ENCODE measurements at places on chromosomes 5 and 9. TPM values are rescaled to one million over a fixed set of nuclear protein-coding genes. Genes with fewer than 3 reads are reported as not detected.

CATSPER3 gene
- 0.49 TPM for total RNA-seq

NR3C1 gene
- 48.3 TPM for total RNA-seq

APBB3 gene
- 6.7 TPM for total RNA-seq

FAM221B gene
- total RNA-seq, result not detected

ZNF366 gene
- total RNA-seq, result not detected

PCDHA6 gene
- not detected for total RNA-seq

SLC1A1 gene
- 1.8 TPM for total RNA-seq

PTPN3 gene
- total RNA-seq, result 13.5 TPM

PPP3R2 gene
- total RNA-seq, result not detected

TMEM215 gene
- not detected for total RNA-seq

OMD gene
- not detected for total RNA-seq

GDF9 gene
- total RNA-seq, result 0.24 TPM

FBP1 gene
- not detected for total RNA-seq

PKN3 gene
- 18.9 TPM for total RNA-seq

WDR55 gene
- 32.7 TPM for total RNA-seq

PCDHGB2 gene
- 0.09 TPM for total RNA-seq

RFESD gene
- total RNA-seq, result 3.3 TPM

PCDHB13 gene
- total RNA-seq, result 0.06 TPM

ARL10 gene
- 1.1 TPM for total RNA-seq

ERP44 gene
- total RNA-seq, result 14.2 TPM

LCN9 gene
- not detected for total RNA-seq

ETF1 gene
- total RNA-seq, result 150 TPM

TAF1L gene
- total RNA-seq, result not detected

PCDHB11 gene
- 0.11 TPM for total RNA-seq

C9orf85 gene
- 14.6 TPM for total RNA-seq

NPR3 gene
- total RNA-seq, result 23.2 TPM

HINT2 gene
- 73.1 TPM for total RNA-seq

PRRT1B gene
- 0.69 TPM for total RNA-seq

NUTM2G gene
- not detected for total RNA-seq

ENTR1 gene
- total RNA-seq, result 81.2 TPM

FTMT gene
- total RNA-seq, result not detected

PITX1 gene
- total RNA-seq, result 31.5 TPM

IL4 gene
- not detected for total RNA-seq

SVEP1 gene
- total RNA-seq, result 1.9 TPM

CSNK1G3 gene
- 28.5 TPM for total RNA-seq

EFCAB9 gene
- not detected for total RNA-seq

PCDHB14 gene
- 0.06 TPM for total RNA-seq

NPM1 gene
- total RNA-seq, result 3,489 TPM

GPR150 gene
- total RNA-seq, result 0.08 TPM

ADRA1B gene
- 8.1 TPM for total RNA-seq

CDH9 gene
- total RNA-seq, result not detected

SMIM33 gene
- not detected for total RNA-seq

CSF1R gene
- 0.05 TPM for total RNA-seq

PCDHGA11 gene
- not detected for total RNA-seq

TRIO gene
- total RNA-seq, result 114 TPM

EMB gene
- 5.8 TPM for total RNA-seq

SHISAL2B gene
- not detected for total RNA-seq

TNC gene
- 1.4 TPM for total RNA-seq

HTR1A gene
- not detected for total RNA-seq

HMCN2 gene
- 0.09 TPM for total RNA-seq

FAM153A gene
- not detected for total RNA-seq

ADAMTS12 gene
- 9.1 TPM for total RNA-seq

TPPP gene
- 5.3 TPM for total RNA-seq

LVRN gene
- total RNA-seq, result 0.10 TPM

TXNDC8 gene
- total RNA-seq, result not detected

TTLL11 gene
- 3.6 TPM for total RNA-seq

PDE8B gene
- 1.3 TPM for total RNA-seq

Measured in A549 treated with DMSO at 1 μM for 4 hours (cell line).